Stimulated activated memory B cell treated with anti-CD40 and anti-IgM and Interleukin-4, amounts not matched to agents 10 μg/mL and 1 μg/mL and 100 μg/mL, for 72 hours (primary cell): ENCODE measurements at places on chromosomes 2 and 18.

DNA sequence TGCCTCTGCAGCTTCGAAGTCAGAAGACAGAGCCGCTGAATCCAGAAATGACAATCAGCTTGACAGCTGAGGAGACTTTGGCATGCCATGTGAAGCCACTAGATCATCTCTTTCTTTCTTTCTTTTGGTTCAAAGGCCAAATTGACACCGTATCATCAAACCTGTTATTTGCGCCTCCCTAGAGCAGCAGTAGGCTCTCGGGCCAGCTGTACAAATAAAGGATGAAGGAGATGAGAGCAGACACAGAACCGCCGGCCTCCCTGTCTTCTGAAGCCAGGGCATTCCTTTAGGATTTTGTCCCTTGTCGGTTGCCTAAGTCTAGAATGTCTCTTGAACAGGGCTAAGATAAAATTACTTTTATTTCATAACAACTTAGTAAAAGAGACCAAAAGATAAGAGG lies 36.8 kb downstream of the COL4A4 start:
- ATAC-seq = no peak

- ATAC-seq = no peak
These were observed 19.2 kb upstream of the CAB39 start for GRCh38 chr2:230693411-230693810.

GRCh38 chr2:205629091-205629776 lies 53.1 kb upstream of the NRP2 start:
- ATAC-seq = no peak

DNA sequence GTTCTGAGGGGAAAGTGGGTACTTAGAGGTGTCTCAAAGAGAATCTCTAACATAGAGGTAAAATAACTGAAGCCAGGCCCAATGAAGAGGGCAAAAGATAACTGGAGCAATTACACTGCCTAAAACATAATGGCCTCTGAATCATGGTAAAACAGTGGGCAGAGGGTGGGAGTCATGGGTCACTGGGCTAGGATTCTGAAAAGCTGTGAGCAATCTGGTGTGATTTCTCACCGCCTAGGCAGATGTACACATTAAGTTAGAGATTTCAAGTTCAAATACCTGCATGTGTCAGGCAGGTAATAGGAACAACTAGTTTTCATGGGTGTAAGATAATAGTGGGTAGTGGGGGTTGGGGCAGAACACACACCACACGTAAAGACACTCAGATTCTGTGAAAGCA lies 45.6 kb downstream of the INSIG2 start:
- no peak for ATAC-seq

DNA sequence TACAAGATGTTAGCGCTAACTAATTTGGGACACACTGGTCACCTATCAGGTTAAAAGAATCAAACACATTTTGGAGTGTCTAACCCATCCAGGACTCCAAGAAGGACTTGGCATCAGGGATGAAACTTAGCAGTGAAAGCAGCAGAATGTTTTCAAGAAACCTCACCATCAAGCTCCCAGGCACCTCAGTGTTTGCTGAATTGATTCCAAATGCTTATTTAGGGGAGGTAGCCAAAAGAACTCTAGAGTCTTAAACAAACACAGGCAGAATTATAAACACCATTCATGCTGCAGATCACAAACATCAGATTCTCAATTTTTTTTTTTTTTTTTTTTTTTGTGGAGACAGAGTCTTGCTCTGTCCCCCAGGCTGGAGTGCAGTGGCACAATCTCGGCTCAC lies 122.8 kb upstream of the UXS1 start:
- ATAC-seq = no peak

- ATAC-seq = no peak
These were observed 1.2 kb upstream of the CYP20A1 start for GRCh38 chr2:203237346-203238238.

DNA sequence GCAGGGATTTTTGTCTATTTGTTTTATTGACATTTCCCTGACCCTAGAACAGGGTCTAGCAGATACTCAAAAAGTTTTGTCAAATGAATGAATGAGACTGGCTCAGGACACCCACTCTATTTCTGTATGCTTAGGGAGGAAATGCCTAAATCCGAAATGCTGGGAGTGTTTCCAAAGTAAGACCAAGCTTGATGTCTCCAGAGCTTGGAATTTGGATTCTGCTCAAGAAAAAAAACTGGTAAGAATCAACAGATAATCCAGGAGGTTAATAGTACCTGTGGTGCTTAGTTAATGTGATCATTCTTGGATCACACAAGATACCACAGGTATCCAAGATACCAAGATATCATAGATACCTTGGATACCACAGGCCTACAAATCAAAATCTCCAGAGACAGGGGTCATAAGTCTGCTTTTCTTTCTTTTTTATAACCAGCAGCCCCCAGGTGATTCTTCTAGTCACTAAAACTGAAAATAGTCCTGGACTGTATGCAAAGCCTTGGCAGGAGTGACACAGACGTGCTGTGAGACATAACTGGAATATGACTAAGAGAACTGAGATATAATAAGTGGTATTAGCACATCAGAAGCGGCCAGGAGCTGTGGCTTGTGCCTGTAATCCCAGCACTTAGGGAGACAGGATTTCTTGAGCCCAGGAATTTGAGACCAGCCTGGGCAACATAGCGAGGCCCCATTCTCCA lies 39.9 kb upstream of the SP3 start:
- ATAC-seq = no peak

DNA sequence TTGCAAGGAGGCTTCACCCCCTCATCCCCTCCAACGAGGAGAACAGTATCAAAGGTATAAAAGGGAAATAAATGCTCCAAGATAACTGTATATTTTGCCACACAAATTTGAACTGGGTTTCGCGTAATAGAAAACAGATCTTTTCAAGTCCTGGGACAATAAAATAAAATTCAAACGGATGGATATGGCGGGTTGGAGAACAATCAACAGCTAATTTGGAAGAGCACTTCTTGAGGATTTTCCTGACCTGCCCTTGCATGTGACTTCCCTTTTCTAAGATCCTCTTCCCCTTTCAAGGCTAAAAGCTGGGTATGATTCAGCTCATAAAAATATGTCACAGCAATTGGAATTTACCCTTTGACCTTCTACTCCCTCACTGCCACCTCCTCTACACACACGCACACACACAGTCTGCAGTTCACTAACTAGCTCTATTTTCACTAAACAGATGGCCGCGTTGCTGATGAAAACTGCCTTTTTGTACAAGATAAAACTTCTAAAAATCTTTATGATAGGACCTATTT lies 386.9 kb downstream of the FIGN start:
- ATAC-seq = no peak

GRCh38 chr2:12816379-12817306 lies 99.9 kb downstream of the TRIB2 start:
- ATAC-seq = no peak

- ATAC-seq = no peak
These were observed 478.6 kb downstream of the SLC4A3 start for GRCh38 chr2:220106065-220106464.

DNA sequence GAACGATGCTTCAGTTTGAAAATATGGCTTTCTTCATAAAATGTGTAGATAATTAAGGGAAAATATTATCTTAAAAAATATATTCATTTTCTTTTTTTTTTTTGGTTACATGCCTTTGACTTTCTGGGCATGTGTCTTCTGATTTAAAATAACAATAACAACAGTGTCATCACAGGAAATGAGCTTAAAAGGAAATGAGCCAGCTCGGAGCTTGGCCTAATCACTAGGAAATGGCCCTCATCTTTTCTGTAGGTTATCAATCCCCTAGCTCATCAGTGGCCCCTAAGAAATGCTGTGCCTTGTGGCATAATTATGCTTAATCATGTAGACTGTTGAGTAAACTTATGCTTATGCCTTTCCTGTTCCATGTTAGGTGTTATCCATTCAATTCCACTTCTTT lies 141.8 kb upstream of the FHL2 start:
- ATAC-seq = no peak
